ENCODE measurements at places on chromosomes 3 and 15.

GRCh38 chr15:78929536-78930264, 15.1 kb downstream of the CTSH start:
- DNase-seq, result no peak

GRCh38 chr15:51365417-51365816, 24.0 kb downstream of the GLDN start:
- no peak for DNase-seq

- no peak for DNase-seq
Measured at GRCh38 chr15:39621210-39621609, 40.3 kb downstream of the THBS1 start.

GRCh38 chr15:67396114-67396513, 124.8 kb upstream of the C15orf61 start:
- DNase-seq, result no peak

DNA sequence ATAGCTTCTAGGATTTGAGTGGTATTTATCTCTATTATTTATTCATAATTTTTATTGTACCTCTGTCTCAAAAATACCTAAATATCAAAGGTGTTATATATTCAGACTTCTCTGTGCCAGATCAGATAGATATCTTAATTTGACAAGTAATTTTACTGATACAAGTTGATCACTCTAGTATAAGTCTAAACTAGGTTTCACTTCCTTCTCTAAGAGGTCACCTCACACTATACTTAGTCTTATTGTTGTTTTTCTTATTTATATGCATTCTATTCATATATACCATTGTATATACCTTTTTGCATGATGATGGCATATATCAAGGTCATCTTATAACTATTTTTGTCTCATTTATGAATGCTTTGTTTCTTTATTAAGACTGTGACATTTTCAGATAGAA, 26.4 kb upstream of the HGD start:
- no peak for DNase-seq

Measured in activated T-helper 1 cell treated with anti-CD3 and anti-CD28 coated beads, Interleukin-2, amount 50 U/mL, for 16 hours (primary cell).